Vagina (tissue), 2 donors: ENCODE measurements at places on chromosomes 11 and 22. TPM values are rescaled to one million over a fixed set of nuclear protein-coding genes. Genes with fewer than 3 reads are reported as not detected.

CRELD2 gene
- total RNA-seq: 34.4 TPM

GRCh38 chr11:8017894-8018483, 30.9 kb downstream of the EIF3F start:
- peak; percentile 49 for DNase-seq
- peak overlapping the region; percentile 77 for H3K4me3 ChIP-seq
- peaks cover 26% of the 10 kb centered on the region for H3K4me1 ChIP-seq
- no peaks in the 10 kb centered on the region for H3K36me3 ChIP-seq
- H3K27ac ChIP-seq: peak overlapping the region; percentile 97
- no peaks in the 10 kb centered on the region for H3K27me3 ChIP-seq

GRCh38 chr11:47342036-47342803, 10.3 kb downstream of the MYBPC3 start:
- no peak overlapping the region for H3K27ac ChIP-seq
- H3K27me3 ChIP-seq: no peaks in the 10 kb centered on the region
- no peak for DNase-seq
- H3K36me3 ChIP-seq: no peaks in the 10 kb centered on the region
- no peaks in the 10 kb centered on the region for H3K4me1 ChIP-seq
- H3K4me3 ChIP-seq: no peak overlapping the region

- DNase-seq: no peak
- H3K27ac ChIP-seq: no peak overlapping the region
- no peaks in the 10 kb centered on the region for H3K27me3 ChIP-seq
- peaks cover 17% of the 10 kb centered on the region for H3K4me1 ChIP-seq
Observed at GRCh38 chr11:662689-663274, 25.7 kb downstream of the DRD4 start.

DNA sequence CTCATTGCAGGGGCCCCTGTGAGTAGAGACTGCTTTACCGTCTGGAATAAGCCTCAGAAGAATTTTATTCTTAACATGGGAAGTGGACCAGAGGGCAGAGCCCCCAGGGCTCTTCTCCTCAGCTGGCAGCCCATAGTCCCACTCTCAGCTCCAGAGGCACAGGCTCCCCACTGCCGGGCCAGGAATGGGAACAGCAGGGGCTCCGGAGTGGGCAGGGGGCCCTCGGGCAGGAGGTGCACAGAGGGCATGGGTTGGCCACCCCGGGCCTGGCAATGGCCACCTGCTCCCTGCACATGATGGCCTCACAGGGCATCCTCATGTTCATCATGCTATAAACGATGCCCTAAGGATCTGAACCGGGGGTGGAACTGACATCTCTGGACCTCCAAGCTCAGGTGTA, 1469.7 kb downstream of the BRD1 start:
- no peak overlapping the region for H3K27ac ChIP-seq
- H3K4me1 ChIP-seq: no peaks in the 10 kb centered on the region
- no peaks in the 10 kb centered on the region for H3K36me3 ChIP-seq
- no peak overlapping the region for H3K4me3 ChIP-seq
- DNase-seq: no peak

DNA sequence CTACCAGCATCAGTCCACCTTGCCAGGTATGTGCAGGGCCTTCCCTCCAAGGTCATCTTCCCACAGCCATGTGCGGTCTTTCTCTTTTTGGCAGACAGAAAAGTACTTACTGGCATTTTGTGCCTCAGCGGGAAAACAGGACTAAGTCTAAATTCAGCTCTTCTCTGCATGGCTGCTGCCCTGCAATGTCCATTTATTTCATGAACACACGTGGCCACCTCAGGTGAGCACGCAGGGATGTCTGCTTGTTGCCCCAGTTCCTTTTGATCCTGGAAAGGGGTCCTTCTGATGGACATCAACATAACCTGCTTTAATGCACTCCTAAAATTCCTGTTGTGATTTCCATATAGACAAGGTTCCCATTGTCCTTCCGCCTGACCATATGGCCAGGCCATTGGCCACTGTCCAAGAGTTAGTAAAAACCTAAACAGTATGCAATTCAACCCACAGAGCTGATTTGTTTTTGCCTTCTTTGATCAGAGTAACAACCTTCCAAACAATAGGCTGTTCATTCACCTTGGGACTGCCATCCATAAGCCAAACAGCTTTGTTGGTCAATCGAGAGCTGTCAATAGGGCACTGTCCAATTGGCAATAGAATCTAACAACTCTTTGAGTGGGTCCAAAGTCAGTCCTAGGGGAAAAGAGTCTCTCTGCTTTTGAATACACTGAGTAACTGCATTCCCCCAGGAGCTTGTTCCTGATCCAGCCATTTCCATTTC, 5.9 kb downstream of the TREH start:
- H3K27me3 ChIP-seq: no peaks in the 10 kb centered on the region
- H3K27ac ChIP-seq: no peak overlapping the region
- no peaks in the 10 kb centered on the region for H3K36me3 ChIP-seq
- no peaks in the 10 kb centered on the region for H3K4me1 ChIP-seq
- no peak overlapping the region for H3K4me3 ChIP-seq
